H7 (cell line): ENCODE measurements at places on chromosomes 3 and 15. TPM values are rescaled to one million over a fixed set of nuclear protein-coding genes. Genes with fewer than 3 reads are reported as not detected.
A peak's percentile ranks its signal among the peaks of the same experiment; 100 is the strongest.

DNA sequence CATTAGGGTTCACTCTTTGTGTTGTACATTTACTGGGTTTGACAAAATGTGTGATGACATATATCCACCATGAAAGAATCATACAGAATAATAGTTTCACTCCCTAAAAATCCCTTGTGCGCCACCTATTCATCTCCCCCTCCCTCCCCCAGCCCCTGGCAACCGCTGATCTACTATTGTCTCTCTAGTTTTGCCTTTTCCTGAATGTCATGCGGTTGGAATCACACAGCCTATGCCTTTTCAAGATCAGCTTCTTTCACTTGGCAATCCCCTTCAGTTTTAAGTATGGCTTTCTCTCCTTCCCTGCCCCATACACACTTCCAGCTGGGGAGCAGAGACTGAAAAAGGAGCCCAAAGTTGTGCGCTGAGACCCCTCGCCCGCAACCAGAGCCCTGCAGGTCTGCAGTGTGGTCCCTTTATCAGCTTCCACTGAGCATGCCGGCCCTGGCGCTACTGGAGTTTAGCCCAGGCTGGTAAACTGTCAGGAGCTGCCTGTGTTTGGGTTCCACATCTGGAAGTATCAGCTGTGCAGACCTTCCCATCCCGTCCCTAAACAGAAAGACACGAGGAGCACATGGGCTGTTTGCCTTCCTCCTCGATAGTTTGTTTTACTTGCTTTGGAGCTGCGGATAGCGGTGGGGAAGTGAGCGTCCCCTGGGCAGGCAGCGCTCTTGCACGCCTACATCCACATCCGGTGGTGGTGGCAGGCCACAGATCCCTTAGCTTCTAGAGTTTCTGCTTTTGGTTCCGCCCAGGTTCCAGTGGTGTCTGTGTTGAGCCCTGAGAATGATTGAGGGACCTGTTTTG is 12.3 kb downstream of the BOC start:
- DNase-seq: no peak

- DNase-seq: peak; percentile 84
These were observed at the start of gene GFM1 for GRCh38 chr3:158644345-158644908. GFM1 (plus strand) TSS chr3:158644527; CDS start chr3:158644635, 108 bp downstream.

GRCh38 chr3:31041161-31041978 is 146.9 kb upstream of the GADL1 start:
- peak; percentile 11 for DNase-seq

- DNase-seq: no peak
These were observed 85.9 kb upstream of the ABHD2 start for GRCh38 chr15:89002281-89002761.

GRCh38 chr15:62929000-62929357 is 113.6 kb upstream of the TPM1 start:
- DNase-seq: no peak

DNA sequence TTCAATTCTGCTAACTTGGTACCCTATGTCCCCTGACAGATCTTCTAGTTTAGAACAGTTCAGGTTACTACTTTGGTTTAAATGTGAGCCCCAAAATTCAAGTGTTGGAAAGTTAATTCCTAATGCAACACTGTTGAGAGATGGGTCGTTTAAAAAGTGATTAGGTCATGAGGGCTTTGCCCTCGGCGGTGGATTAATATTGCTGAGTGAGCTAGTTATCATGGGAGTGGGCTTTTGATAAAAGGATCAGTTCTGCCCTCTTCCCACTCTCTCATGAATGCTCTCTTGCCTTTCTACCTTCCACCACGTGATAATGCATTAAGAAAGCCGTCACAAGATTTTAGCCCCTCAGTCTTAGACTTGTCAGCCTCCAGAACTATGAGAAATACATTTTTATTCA is 72.1 kb downstream of the BTLA start:
- DNase-seq: no peak

GRCh38 chr3:188133646-188134045 is 20.3 kb upstream of the LPP start:
- no peak for DNase-seq

DNA sequence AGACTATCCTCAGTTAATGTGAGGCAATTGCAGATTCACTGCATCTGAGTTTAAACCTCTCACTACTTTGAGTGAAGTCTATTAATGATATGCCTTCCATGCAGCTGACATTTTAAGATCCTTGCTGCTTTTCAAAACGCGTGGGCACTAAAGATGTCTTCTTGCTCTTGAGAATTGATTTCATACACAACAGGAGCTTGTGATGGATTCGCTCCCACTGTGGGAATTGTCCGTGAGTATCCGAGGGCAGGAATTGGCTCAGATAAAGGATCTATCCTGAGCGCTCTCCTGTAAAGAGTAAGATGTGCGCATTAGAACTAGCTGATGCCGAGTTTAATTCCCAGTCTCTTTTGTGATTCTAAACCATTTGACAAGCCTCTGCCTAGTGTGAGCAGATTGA is 167.9 kb downstream of the ROBO2 start:
- DNase-seq: peak; percentile 4

PLCH1 gene
- total RNA-seq: 5.2 and 6.3 TPM in 2 replicates

WDR49 gene
- total RNA-seq: 0.07 and 0.35 TPM in 2 replicates

MUC20 gene
- total RNA-seq: 0.52 and 0.69 TPM in 2 replicates

CASR gene
- total RNA-seq: 0.10 and 0.15 TPM in 2 replicates

BLOC1S6 gene
- 34.8 and 40.1 TPM in 2 replicates for total RNA-seq

NDN gene
- 42.8 and 53.5 TPM in 2 replicates for total RNA-seq
